ENCODE measurements at places on chromosomes 5 and 9.

GRCh38 chr9:93968451-93969327 lies 13.5 kb upstream of the BARX1 start:
- DNase-seq: no peak

DNA sequence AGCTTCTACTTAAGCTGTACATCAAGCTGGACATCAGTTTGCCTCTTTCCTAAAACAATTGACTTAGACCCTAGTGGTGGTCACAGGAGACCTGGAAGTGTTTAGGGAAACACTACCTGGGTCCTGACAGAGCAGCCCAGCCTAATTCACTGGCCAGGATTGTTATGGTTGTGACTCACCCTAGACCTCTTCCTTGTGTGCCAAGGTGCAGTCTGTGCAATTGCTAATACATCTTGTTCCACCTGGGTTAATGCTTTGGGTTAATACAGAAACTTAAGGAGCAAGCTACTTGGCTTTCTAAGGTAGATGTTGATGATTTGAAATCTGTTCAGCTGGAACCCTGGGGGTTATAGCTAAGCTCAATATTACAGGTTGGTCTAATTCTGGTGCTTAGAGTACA lies 48.7 kb upstream of the SLC46A2 start:
- DNase-seq: no peak

DNA sequence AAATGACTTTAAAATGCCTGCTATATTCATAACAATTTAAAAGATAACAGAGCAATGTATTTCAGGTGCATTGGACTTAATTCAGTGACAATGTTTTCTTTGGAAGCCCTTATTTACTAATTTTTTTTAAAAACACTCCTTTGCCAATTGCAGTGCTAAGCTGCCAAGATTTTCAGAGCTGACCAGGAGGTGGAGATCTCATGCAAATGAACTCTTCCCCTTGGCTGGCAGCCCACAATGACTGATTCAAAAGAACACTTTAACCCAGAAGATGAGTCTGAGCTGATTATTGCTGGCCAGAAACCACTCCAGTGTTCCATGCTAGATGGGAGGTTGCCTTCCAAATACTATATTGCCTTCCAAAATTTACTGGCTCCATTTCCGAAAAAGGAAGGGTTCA lies 128.3 kb upstream of the CCNH start:
- peak; percentile 24 for DNase-seq

- no peak for DNase-seq
Measured at GRCh38 chr5:87129046-87129445, 138.6 kb upstream of the RASA1 start.

DNA sequence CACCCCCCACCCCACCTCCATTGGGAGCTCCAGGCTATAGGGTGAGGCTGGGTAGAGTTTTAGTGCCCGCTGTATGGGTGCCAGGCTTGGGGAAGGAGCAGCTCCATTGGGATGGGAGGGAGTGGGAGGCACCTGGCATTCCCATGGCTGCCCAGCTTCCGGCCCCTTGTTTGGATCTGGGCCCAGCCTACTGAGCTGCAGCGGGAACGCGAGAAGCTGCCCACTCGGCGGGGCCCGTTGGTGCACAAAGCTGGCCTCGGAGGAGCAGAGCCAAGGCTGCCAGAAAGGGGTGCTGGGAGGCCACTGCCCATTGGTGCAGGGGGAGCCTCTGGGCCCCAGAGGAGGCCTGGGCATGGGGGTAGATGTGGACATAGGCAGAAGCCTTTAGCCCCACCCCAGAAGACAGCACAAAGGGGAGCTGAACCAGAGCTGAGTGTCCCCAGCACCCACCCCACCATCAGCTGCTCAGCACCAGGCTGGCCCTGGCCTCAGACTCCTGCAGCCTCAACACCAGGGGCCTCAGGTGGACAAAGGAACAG lies 4.4 kb downstream of the LCN9 start:
- peak; percentile 4 for DNase-seq

DNA sequence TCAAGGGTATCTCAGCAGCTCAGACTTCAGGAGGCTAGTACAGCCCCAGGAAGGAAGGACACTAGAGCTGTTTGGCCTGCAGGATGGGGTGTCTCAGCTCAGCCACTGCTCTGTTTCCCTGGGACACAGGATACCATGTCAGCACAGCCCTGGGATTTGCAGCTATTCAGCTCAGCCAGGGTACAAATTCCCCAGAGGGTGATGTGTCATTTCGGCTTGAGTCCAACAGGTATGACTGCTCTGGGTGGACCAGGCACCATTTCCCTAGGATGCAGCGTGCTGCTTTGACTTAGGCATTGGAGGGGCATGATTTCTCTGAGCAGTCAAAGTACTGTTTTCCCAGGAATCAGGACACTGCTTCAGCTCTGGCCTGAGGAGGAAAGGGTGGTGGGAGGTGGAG lies 130.1 kb downstream of the ARSB start:
- DNase-seq: no peak

DNA sequence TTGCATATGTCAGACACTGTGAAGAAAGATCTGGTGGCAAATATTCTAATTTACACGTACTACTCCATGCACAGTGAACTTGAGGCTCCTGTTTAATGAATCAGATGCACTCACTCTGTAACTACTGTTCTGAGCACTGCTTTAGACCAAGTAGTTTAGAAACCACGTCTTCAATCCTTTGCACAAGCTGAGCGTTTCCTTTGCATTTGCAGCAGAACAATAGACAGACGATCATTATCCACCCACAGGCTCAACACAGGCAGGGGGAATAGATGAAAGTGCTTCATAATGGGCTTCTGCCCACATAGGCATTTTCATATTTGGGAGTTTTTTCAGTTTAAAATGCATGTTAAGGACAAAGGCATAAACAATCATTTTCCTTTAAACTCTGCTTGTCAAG lies 423.3 kb upstream of the ADAMTS16 start:
- DNase-seq: no peak

- no peak for DNase-seq
Measured at GRCh38 chr5:115086473-115086872, 83.2 kb downstream of the TRIM36 start.

GRCh38 chr5:51201708-51202107 lies 181.5 kb upstream of the ISL1 start:
- DNase-seq: no peak

- no peak for DNase-seq
Measured at GRCh38 chr5:6768590-6769230, 55.5 kb downstream of the TENT4A start.

- no peak for DNase-seq
Measured at GRCh38 chr5:131974016-131974415, 28.6 kb upstream of the MEIKIN start.

DNA sequence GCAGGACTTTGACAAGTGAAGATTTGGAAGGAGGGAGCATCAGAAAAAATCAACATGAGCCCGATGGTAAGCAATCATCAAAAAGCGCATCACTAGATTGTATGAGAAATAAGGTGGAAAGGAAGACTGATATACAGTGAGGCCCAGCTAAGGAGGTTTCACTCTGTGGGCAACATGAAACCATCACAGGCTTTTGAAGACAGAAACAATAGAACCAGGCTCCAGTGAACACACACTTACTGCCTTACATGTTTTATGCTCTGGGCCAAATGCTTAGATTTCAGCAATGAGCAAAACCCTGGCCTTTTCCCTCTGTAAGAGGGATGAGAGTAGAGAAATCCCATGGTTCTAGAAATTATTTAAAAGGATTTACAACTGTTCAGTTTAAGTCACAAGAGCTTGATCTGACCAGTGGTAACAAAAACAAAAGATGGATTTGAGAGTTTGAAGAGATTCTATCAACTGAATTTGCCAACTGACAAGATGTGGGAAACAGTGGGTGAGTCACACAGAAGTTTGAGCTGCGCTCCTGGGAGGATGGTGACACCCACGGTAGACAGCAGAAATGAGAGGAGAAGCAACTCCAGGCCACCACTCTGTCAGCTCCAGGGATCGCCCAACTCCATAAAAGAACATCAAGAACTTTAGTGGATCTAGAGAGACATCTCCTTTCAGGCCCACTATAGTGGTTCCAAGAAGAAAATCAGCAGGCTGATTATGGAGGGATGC lies 261.8 kb downstream of the MCTP1 start:
- no peak for DNase-seq

GRCh38 chr5:90264689-90265544 lies 144.6 kb downstream of the CETN3 start:
- peak; percentile 53 for DNase-seq

GRCh38 chr9:20217596-20217995 lies 404.7 kb downstream of the MLLT3 start:
- DNase-seq: no peak

- DNase-seq: peak; percentile 42
Measured at GRCh38 chr9:34047864-34048726, 592 bp downstream of the UBAP2 start.

GRCh38 chr5:1884678-1885403 lies 2.1 kb upstream of the IRX4 start:
- no peak for DNase-seq

DNA sequence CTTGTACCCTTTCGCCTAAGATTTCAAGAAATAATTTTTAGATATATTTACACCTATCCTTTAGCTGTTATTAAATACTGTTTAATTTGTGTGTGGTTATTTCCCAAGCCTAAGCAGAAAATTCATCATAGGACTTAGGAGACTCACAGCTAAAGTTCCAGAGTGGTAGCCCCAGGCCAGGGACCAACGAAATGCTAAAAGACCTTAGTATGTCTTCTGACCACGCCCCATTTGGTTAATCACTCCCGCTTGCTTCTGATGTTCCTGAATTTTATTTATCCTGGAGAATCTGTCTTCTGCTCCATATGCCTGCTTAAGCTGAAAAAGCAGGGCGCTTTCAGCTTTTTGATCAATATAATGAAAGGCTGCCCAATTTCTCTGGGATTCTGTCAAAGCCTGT lies 18.7 kb upstream of the SEMA6A start:
- DNase-seq: no peak

- peak; percentile 97 for DNase-seq
Measured at GRCh38 chr9:97501177-97501971, at the start of gene TMOD1. Gene TMOD1 (plus strand): TSS chr9:97501666. CDS start chr9:97524189, 22,523 bp downstream.

DNA sequence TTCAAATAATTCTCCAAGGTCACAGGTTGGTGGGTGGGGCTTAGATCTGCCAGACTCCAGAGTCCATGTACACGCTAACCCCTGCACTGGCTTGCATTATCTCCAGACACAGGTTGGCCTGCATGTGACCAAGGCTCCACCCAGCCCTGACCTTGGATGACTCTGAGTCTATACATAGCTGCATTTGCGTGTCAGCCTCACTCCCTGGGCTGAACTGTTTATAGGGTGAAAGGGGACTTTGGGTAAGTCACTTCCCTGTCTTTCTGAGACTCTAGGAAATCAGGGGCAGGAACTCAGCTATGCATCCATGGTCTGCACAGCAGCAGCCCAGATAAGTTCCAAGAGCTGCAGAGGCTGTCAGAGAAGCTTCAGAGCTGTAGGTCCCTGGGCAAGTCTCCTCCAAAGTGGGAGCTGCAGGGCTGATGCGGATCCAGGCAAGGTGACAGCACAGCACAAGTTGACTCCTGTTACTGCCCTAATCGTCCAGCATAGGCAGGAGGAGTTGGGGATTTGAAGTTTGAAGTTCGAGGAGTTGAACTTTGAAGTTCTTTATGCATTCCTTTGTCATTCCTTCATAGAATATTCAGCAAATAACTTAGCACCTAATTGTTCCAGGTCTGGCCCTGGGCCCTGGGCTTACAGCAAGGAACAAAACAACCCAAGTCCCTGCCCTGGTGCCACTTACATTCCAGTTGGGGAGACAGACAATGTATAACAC lies 53.4 kb downstream of the SLC22A5 start:
- no peak for DNase-seq

GRCh38 chr9:97703437-97704344 lies 6.6 kb upstream of the XPA start:
- no peak for DNase-seq

DNA sequence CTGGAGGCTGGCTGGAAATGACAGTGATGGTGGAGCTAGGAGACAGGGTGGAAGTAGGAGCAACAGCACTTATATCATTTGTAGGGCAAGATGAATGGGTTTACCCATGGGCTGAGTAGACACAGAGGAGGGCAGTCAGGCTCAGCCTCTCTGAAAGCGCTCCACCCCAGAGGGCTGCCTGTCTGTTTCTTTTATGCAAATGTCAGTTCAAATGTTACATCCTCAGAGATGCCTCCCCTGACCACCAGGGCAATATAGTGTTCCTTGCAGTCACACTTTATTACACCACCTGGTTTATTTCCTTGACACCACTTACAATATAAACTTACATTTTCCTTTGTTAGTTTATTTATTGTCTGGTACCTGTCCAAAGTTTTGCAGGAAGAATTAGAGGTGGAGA lies 159.5 kb upstream of the IL12B start:
- DNase-seq: no peak

GRCh38 chr5:156526081-156526925 lies 199.3 kb downstream of the SGCD start:
- no peak for DNase-seq

DNA sequence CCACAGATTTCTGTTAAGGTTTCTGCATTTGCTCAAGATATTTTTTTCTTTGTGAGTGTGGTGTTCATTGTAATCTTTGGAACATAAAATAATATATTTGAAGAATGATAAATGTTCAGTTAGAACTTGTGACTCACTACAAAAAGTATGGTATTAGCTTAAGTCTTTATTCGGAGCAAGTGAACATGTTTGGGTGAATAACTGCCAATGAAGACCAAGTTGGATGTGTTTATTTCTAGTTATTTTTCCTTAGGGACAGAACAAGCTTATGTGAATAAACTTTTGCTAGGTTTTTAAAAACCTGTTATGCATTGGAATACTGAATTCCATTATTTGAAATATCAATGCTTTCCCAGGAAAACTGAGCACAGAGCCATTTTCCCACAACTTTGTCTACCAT lies 418.6 kb downstream of the SLCO4C1 start:
- DNase-seq: no peak

DNA sequence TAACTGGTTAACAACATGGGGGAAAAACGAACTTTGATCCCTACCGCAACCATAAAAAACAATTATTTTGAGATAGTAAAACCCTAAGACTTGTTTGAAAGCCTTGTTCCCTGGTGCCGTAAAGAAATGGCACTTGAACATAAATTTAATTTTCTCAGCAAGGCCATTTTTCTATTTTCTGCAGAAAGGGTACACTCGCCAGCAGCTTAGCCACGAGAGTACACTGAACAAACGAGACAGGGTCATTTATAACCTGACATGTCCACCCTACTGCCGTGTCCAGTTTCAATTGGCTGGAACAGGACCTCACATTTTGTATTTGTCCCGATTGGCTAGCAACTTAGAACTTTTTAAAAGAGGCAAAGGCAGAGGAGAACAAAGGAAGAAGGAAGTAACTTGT lies 26.8 kb downstream of the FBXW11 start:
- no peak for DNase-seq

- no peak for DNase-seq
Measured at GRCh38 chr5:1515311-1515920, 8.3 kb downstream of the LPCAT1 start.

DNA sequence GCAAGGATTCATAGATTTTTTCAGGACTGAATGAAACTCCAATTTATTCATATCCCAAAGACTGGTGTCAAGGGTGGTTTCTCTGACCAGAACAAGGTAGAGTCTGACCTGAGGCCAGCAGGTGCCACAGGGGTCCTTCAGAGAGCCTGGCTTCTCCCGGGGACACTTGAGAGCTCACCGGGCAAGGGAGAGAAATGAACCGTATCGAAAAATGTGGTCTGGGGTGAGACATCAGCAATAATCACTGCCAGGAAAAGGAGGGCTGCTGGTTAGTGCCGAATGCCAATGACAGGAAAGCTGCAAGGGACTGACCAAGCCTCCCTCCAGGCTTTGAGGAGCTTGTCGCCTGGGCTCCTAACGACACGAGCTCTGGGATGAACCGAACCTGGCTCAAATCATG lies 142.7 kb downstream of the TTLL11 start:
- no peak for DNase-seq

Measured in iPS-NIHi11 (cell line).